NCI-H748 treated with DMSO at 0.1 percent for 48 hours (cell line): ENCODE measurements at places on chromosomes 11 and 22.

- DNase-seq, result no peak
These were observed 13.1 kb downstream of the LRRC32 start for GRCh38 chr11:76657187-76658170.

GRCh38 chr11:64542172-64543125 lies 48.6 kb upstream of the SLC22A12 start:
- no peak for DNase-seq

DNA sequence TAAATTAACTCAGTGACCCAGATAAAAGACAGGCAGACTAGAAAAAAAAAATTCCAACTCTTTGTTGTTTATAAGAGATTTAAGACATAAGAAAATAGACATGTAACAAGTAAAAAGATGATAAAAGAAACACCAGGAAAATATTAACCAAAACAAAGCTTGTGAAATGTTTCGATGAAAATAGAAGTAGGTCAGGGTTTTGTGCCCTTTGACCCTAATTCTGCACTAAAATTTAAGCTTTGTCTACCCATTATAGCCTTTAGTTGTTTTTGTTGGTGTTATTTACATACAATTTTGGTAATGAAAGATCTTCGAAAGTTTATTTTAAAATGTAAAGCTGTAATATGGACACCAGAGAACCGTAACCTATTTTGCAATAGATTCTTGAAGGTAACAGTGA lies 75.7 kb downstream of the LRRC4C start:
- no peak for DNase-seq

DNA sequence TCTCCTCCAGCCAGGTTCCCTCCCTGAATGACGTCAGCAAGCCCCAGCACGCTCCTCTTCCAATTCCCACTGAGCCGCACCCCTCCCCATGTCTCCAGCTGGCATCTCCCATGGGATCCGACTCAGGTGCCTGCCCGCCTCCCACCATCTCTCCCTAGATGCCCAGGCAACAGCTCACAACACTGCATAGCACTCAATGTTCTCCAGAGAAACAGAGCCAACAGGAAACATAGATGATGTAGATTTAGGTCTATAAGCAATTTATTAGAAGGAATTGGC lies 532.3 kb downstream of the BRD1 start:
- DNase-seq, result no peak

DNA sequence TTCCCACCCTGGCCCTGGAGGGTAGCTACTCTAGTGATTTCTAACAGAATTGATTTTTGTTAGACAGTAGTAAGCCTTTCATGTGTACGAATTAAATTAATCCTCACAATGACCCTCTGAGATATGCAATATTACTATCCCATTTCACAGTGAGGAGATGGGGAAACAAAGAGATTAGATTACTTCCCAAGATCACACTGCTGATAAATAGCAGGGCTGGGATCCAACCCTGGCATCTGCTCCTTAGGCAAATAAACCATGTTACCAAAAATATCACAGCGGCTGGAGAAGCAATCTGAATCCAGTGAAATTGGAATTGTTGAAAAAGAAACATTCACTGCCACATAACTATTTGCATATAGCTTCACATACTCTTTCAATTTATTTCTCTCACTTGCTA lies 12.8 kb upstream of the CAVIN3 start:
- no peak for DNase-seq

GRCh38 chr22:44764974-44765373 lies 12.6 kb downstream of the ARHGAP8 start:
- no peak for DNase-seq

GRCh38 chr11:132405728-132406127 lies 1035.3 kb downstream of the NTM start:
- DNase-seq, result peak; percentile 91

DNA sequence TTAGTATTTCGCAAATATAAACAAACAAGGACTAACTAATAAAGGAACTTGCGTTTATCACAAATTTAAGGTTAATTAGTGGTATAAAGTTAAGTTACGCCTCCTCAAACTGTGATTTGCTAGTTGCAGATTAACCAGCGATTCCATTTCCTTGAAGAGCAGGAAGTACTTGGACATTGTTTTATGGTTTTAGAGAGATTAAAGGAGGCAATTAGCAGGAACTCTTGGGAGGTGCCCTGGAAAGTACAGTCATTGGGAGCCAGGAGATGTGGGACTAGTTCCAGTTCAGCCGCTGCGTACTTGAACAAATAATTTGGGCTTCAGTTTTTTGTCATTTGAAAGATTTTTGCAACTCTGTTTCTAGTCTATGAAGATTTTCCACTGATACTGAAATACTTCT lies 3.3 kb downstream of the FAM118B start:
- DNase-seq, result no peak
